ENCODE measurements at places on chromosomes 2 and 18.

DNA sequence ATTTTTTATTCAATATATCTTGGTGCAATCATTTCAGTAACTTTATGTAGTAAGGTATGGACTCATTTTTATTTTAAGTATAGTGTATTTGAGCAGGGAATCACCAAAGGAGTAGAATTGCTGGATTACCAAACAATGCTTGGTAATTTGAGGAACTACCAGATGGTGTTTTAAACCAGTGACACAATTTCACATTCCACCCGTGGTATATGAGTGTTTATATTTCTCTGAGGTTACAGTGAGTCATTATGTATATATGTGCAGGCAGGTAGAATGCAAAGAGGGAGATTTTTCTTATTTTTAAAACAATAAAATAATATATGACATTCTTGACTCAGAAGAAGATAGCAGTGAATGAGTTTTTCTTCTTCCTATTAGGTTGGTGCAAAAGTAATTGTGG is 596.9 kb downstream of the DCC start:
- no peaks in the 10 kb centered on the region for H3K36me3 ChIP-seq
- no peak overlapping the region for H3K4me3 ChIP-seq
- no peaks in the 10 kb centered on the region for H3K4me1 ChIP-seq
- H3K27me3 ChIP-seq, result no peaks in the 10 kb centered on the region

DNA sequence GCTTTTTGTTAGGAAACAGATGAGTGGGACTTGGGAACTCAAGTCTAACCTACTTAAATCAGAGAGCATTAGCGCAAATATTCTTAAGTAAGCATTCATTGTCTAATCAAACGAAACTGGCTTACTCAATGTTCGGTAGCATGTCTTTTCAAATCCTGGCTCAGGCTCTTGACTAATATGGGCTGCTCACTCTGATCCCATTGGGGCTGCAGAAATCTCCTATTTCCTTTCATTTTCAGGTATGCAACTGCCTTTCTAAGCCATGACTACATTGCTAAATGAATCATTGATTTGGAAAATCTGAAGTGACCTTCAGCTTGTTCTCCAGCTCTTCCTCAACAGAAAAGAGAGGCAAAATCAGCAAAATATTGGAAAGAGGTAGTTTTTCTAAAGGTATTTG is 2084.4 kb upstream of the PIK3C3 start:
- DNase-seq, result no peak
- H3K4me1 ChIP-seq, result no peaks in the 10 kb centered on the region
- H3K27ac ChIP-seq, result no peak overlapping the region
- no peaks in the 10 kb centered on the region for H3K27me3 ChIP-seq
- H3K4me3 ChIP-seq, result no peak overlapping the region

DNA sequence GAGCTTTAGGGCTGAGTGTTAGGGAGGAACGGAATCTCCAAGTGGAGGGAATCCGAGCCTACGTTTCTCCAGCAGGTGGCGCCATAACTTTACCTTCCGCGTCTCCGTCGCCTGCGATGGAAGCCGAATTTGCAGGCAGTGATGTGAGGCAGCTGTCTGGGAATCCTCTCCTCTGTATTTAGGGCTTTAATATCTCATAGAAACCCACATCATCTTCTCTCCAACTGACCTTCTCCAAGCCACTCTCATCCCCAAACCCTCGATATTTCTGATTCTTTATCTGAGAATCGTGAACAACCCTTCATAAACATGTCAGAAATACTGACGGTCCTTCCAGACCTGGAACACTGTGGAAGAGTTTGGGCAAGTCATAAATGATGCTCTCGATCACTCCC is 27.5 kb downstream of the SIX2 start:
- no peaks in the 10 kb centered on the region for H3K27me3 ChIP-seq
- no peak overlapping the region for H3K4me3 ChIP-seq
- no peaks in the 10 kb centered on the region for H3K36me3 ChIP-seq
- H3K4me1 ChIP-seq, result no peaks in the 10 kb centered on the region

GRCh38 chr2:28707592-28707991 is 44.0 kb upstream of the PPP1CB start:
- DNase-seq, result no peak
- no peaks in the 10 kb centered on the region for H3K36me3 ChIP-seq
- no peak overlapping the region for H3K4me3 ChIP-seq
- no peak overlapping the region for H3K27ac ChIP-seq
- no peaks in the 10 kb centered on the region for H3K4me1 ChIP-seq

DNA sequence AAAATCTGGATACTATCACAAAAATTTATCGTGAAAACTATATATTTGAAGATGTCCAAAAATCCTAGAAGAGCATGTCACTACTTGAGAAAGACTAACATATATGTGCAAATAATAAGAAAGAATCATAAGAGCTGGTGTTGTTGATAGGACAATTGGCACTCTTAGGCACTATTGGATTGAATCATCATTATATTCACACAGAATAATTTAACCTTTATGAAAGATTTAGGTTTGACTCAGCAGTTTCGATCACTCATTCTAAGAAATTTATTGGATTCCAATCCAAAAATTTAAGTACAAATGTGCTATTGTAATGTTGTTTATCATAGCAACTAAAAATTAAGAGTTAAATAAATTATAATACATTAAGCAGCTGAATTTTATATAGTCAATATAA is 503.6 kb downstream of the SPAG16 start:
- no peak overlapping the region for H3K4me3 ChIP-seq
- H3K27me3 ChIP-seq, result no peaks in the 10 kb centered on the region
- no peak overlapping the region for H3K27ac ChIP-seq
- DNase-seq, result no peak
- no peaks in the 10 kb centered on the region for H3K36me3 ChIP-seq

GRCh38 chr2:231664727-231665126 is 43.6 kb upstream of the PTMA start:
- DNase-seq, result no peak
- peak overlapping the region; percentile 36 for H3K27ac ChIP-seq
- peaks cover 27% of the 10 kb centered on the region for H3K4me1 ChIP-seq
- no peaks in the 10 kb centered on the region for H3K27me3 ChIP-seq
- H3K36me3 ChIP-seq, result no peaks in the 10 kb centered on the region
- no peak overlapping the region for H3K4me3 ChIP-seq

DNA sequence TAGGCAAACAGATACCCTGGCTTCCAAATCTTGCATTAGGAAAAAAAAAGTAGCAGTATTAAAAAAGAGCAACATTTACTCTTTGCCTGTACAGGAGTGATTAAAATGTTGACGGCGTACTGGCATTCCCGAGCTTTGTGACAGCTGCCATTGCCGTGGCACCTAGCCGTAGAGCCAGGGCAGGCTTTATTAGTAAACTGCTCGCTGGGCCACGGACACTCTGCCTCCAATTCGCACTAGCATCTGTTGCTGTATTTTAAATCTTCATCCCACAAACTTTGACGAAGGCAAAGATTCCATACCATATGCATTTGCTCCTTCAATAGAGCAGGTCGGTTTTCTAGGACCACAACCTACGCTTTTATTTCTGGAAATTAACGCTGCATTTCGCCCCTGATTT is 44.5 kb upstream of the EPHA4 start:
- H3K27me3 ChIP-seq, result no peaks in the 10 kb centered on the region
- no peak for DNase-seq
- H3K4me1 ChIP-seq, result no peaks in the 10 kb centered on the region
- no peak overlapping the region for H3K27ac ChIP-seq
- H3K4me3 ChIP-seq, result no peak overlapping the region

DNA sequence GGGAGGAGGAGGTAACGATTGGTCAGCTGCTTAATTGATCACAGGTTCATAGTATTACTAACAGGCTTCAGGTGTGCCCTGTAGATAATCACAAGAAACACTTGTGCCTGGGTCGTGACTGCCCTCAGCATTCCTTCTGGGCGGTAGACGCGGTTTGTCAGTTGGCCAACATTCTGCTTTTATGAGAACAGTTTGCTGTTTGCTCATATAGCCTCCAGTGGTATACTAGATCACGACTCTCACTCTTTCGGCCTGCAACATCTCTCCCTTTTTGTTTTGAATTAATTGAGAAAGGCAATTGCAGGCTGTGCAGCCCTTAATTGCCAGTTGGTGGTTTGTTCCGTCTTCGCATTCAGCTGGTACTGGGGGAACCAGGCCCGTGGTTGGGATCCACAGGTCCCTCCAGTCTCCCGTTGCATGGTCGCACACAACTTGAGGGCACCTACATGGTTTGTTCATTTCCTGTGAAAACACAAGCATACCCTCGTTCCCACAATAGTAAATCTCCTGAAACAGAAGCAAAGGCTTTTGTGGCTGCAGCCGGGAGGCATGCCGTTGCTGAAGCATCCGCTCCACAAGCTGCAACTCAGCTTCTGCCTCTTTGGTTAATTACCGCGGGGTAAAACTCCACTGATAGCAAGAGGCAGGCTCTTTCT is 30.3 kb upstream of the GPR17 start:
- DNase-seq, result peak; percentile 52
- no peak overlapping the region for H3K4me3 ChIP-seq
- peaks cover 37% of the 10 kb centered on the region for H3K4me1 ChIP-seq
- no peaks in the 10 kb centered on the region for H3K27me3 ChIP-seq

Measured in thymus (tissue), 14 donors.